ENCODE measurements at places on chromosomes 1 and 21.

DNA sequence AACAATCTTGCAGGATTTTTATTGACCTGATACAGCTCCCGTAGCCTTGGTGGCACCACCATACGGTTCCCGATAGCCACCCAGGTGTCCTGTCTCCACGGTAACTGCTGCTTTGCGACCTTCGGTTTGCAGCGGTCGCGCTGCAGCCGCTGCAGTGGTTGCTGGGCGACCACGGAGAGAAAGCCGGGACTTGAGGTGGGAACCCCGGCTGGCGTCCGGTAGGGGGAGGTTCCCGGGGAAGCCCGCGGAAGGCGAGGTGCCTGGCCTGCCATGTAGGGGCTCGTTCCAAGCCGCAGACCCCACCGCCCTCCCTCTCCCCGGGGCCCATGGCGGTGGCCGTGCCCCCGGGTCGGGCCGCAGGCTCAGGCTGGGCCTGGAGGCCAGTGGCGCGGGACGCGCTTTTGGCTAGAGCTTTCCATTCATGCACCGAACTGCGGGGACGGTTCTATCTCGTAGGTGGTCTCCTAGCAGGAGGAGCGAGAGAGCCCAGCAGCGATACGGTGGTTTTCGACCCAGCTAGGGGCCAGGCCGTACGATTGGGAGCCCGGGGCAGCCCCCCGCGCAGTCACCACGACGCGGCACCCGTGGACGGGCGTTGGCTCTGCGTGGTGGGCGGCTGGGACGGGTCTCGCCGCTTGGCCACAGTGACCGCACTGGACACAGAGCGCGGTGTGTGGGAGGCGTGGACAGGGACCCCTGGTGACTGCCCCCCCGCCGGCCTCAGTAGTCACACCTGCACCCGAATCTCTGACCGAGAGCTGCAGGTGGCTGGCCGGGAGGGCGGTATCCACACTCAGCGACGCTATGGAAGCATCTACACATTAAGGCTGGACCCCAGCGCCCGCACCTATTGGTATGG is at the start of gene KLHDC9:
KLHDC9 (plus strand) TSS at position 152 of the 859 bp plus-strand sequence; CDS start at position 327, 175 bp downstream.
- no peak for DNase-seq

DNA sequence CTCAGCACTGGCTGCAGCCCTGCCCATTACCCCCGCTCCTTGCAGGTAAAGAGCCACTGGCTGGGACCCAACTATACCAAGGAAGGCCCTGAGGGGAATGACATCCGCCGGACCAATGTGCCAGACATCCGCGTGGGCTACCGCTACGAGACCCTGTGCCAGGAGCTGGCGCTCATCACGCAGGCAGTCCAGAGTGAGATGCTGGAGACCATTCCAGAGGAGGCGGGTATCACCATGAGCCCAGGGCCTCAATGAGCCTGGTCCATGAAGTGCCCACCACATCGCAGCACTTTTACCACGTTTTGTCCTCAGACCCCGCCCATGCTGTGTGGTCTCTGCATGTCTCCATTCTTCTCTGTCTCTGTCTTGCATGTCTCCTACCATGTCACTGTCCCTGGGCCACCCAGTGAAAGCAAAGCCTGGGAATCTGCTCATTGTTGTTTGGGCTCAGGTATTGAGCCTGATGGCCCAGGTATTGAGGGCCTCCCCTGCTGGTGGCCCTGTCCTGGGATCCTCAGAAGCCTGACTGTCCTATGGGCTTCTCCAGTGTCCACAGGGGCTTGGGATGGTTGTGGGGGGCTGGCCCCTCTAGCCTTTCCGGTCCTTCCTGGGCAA is 11.4 kb downstream of the AMPD2 start:
- DNase-seq: no peak

DNA sequence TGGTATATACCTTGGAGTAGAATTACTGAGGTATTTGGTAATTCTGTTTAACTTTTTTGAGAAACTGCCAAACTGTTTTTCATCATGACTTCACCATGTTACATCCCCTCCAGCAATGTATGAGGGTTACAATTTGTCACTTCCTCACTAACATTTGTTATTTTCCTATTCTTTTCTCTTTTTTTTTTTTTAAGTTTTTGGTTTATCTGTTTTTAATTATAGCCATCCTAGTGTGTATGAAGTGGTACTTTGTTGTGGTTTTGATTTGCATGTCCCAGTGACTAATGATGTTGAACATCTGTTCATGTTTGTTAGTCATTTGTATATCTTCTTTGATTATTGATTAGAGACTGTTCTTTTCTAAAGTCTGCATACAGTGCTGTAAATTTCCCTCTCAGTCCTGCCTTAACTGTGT is 147.3 kb downstream of the HS2ST1 start:
- no peak for DNase-seq

DNA sequence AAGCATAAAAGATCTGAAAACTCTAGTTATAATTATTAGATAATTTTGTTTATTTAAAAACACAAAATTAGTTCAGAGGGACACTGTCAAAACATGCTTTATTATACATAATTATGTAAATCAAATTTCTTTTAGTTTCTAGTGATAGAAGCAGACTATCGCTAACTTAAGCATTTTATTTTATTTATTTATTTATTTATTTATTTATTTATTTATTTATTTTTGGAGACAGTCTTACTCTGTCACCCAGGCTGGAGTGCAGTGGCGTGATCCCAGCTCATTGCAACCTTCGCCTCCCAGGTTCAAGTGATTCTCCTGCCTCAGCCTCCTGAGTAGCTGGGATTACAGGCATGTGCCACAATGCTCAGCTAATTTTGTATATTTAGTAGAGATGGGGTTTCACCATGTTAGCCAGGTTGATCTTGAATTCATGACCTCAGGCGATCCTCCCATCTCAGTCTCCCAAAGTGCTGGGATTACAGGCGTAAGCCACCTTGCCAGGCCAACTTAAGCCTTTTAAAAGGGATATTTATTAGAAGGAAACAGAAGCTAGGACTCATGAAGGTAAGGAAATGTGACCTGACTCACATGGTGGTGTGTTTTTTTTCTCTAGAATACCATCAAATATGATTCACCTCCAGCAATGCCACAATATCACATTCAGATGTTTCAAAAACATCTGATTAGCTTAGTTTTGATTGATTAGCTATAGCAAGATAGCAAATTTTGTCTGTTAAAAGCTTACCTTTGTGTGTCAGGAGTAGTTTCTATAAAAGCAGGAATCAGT is 1357.4 kb upstream of the ADGRL4 start:
- no peak for DNase-seq

DNA sequence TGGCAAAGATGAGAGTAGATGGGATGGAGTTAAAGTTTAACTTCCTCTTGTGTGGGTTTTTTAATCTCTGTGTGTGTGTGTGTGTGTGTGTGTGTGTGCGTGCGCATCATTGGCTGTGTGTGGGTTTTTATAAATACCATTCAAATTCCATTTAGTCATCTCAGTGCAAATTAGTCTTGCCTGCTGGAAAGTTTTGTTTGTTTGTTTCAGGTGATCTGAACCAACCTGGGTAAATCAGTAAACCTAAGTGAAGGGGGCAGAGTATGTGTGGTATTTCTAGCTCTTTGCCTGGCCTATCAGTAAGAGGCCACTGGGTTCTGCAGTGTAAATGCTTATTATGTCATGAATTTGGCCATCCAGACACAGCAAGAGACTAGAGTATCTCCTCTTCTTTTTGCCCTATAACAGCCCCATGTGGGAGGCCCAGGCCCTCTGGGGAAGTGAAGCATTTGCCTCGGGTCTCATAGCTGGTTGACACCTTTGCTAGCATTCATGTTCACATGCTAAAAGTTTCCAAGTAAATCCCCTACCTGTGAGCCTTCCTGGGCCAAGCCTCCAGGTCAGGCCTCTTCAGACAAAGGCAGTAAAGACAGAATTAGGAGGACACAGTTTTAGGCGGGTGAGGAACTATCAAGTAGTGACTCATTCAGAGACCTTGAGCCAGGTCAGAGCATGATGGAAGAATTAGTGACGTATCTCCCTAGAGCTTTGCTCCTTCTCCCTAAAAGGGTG is 14.7 kb downstream of the INTS3 start:
- no peak for DNase-seq

- no peak for DNase-seq
Observed at GRCh38 chr1:154420961-154421924, 16.1 kb downstream of the IL6R start.

DNA sequence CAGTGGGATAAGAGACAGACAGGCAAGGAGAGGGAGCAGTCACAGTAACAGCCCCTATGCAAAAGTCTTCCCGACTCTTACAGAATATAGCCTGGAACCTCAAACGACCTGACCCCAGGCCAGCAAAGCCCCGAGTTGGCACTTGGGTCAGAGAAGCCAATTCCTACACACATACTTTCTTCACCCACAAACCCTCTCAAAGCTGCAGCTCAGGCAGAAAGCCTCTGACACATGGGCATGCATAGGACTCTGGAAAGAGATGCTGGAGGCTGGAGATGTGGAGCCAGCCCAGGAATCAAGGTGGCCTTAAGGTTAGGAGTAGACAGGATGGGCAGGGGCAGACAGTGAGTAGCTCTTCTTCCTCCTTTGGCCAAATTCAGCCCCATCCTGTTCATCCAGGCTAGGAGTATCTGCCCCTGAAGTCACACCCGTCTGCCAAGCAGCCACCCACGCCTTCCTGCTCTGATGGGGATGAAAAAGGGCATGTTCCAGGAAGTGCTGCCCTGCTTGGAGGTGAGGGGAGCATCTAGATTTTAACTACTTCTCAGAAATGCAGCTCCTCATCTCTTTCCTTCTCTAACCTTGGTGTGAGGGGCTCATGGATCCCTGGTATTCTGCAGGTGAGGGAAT is 7.8 kb downstream of the SLC41A1 start:
- no peak for DNase-seq

GRCh38 chr1:156862997-156863599 is 2.4 kb downstream of the NTRK1 start:
- DNase-seq: peak; percentile 80
